ENCODE measurements at places on chromosomes 1 and 21.
A peak's percentile ranks its signal among the peaks of the same experiment; 100 is the strongest.

DNA sequence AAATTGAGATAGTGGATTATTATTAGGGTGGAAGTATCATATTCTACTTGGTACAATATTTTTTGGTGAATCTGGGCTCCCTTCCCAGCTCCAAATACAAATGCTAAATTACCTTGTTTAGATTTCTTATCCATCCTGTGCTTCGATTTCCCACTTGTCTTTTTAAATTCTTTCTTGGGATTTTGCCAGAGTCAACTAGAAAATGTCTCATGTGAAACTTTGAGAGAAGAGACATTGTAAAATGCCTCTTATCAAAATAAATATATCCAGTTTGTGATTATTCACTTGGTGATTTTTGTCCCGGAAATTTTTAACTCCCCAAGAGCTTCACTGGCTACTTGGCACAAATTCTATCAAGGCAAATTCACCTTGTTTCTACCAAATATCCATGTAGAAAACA is 202.0 kb downstream of the FMN2 start:
- no peak for DNase-seq

DNA sequence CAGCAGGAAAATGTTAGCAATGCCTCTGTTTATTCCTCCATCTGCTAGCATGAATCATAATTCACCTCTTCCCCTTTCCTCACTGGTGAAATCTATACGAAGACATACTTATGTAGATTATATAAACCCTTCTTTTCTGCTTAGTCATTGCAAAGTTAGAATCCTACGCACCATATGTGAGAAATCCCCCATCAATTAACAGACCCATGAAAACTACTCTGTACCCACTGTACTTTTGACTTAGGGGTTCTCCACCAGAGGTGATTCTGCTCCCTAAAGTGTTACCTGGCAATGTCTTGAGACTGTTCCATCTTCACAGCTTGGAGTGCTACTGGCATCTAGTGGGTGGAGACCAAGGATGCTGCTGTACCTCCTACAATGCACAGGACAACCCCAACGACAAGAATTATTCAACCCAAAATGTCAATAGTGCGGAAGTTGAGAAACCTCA is 49.6 kb upstream of the KCTD3 start:
- no peak for DNase-seq

DNA sequence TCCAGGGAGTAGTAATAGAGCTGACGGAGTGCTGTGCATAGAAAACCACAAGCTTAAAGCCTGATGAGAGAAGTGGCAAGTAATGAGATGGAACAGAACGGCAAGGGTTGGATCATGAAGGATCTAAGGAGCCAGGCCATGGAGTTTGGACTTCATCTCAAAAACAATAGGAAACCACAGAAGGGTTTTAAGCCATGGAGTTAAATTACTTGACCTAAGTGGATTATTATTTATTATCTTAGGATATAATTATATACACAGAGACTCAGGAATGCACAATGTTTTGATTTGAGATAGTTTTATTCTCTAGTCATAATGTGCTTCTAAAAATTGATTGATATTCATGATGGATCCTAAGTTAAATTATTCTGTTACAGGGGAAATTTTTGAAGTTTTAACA is 242.4 kb downstream of the PLPP3 start:
- DNase-seq, result no peak

DNA sequence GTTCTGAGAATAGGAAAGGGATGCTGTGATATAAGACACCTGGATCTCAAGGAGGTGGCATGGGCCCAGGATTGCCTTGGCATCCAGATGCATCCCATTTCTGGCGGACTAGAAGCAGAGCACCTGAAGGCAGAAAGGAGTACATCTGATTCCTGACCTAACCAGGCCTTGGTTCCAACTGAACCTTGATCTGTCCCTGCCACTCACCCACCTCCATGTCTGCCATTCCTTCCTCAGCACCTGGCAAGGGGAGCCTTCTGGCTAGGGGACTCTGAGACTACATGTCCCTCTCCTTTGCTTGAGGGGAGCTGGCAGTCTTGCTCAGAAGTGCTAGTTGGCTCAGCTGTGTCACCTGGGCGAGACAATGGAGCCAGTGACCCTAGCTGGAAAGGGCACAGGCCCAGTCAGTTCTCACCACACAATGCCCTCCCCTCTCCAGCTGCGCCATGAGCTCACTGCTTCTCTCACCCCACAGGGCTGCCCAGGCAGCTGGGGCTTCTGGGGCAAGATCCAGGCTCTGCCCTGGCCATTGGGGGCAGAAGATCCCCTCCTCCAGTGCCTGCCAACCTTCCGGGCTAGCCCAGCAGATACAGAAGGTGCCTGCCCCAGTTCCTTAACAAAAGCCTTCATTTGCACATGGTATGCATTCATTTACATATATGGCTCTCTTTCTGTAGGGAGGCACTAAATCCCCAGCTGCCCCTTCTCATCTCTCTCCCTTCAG is 2.9 kb downstream of the IGSF8 start:
- no peak for DNase-seq

DNA sequence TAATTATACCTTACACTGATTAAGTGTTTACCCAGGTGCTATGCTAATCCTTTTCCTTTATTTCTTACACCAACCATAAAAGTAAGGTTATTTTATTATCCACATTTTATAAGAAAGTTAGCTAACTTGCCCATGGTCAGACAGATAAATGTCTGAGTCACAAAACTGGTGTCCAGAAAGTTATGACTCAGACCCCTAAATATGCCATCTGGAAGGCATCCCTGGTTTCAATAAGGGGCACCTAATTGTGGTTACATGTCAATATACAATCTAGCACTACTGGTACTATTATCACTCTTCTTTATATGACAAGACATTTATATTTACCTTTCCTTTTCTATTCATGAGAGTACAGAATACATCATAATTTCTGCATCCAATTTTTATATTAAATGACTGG is 496.5 kb upstream of the ADGRL2 start:
- no peak for DNase-seq

DNA sequence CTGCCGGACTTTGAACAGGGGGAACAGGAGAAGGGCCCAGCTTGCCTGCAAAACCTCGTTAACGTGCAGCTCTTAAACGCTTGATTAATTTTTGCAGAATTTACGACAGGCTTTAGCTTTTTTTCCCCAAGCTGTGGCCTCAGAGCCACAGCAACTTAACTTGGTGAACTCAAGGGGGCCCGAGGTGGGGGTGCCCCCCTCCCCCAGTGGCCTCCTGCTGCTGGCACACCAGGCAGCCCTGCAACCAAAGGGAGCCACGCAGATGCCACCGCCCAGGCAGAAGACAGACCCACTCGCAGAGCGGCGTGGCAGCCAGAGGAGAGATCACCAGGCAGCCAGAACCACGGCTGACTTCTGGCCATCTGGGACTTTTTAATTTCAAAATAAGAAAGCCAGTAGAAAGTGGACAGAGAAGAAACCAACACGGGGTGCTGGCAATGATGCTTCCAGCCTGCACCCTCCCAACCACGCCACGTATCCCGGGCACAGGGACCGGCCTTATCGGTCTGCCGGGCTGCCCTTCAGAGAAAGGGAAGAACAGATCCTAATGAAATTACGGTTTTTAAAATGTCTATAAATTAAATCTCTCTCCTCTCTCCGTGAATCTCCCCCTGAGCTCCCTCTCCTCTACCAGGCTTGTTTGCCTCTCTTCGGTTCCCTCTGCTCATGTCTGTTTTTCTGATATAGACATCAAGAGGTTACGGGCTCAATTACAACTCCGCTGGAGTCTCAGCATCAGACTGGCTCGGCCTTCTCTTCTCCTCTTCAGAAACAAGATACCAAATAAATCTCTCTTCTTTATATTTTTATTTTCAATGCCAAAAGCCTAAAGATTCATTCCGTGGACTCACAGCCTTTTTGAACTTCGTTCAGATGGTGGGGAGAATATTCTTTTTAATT is 6.4 kb downstream of the CASZ1 start:
- no peak for DNase-seq

- no peak for DNase-seq
Measured at GRCh38 chr1:172185211-172185610, 235.3 kb upstream of the C1orf105 start.

DNA sequence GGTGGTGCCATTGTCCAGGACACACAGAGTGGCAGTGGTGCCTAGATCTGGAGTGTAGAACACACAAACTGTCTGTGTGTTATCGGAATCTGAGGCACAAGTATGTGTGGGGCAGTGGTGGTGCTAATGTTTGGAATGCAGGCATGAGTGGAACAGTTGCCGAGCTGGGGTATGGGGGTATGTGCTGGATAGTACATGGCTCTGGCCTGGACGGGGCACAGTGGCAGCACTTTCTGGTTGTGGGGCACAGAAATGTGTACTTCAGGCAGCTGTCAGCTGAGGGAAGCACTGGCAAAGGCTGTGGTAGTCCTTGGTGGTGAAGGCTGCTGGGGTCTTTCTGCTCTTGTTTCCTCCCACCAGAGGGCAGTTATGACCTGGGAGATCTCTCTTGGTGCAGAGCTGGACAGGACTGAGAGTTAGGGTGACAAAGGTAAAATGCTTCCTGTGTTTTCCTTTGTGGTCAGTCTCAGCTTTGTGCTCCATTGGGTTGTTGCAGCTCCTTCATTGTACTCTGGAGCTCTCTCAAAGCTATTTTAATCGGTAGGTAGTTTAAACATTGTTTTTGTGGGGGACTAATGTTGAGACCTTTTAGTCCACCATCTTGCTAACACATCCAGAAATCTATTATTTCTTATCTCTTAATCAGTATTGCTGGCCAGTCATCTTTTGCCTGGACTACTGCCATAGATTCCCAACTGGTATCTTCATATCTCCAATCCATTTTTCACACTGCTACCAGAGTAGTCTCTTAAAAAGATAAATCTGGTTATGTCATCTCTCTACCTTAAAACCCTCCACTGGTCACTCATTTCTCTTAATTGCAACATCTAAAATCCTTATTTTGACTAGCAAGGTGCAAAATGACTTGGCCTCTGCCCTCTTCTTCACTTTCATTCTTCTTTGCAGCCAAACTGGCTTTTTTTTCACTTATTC is 83.9 kb upstream of the NBPF4 start:
- no peak for DNase-seq

- DNase-seq, result no peak
Measured at GRCh38 chr1:147745271-147745670, 15.1 kb downstream of the GJA5 start.

GRCh38 chr1:247298701-247299100 is 33.0 kb downstream of the ZNF496 start:
- DNase-seq, result no peak

- no peak for DNase-seq
Measured at GRCh38 chr1:116572771-116573430, 2.1 kb upstream of the CD58 start.

GRCh38 chr21:41867313-41867712 is 11.8 kb downstream of the PRDM15 start:
- DNase-seq, result no peak

DNA sequence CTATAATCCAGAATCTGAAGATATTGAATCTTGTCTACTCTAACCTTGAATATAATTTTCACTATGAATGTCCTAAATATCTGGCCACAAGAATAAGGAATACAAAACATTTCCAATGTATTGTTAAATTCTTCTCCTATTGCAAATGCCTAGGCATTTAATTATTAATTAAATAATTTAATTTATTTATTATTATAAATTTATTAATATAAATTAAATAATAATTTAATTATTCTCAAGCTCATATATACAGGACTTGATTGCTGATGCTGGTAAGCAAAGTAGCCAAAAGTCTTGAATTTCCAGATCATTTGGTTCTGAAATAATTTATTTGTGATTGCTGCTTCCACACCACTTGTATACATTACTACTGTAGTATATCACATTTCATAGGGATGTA is 71.1 kb downstream of the SAMSN1 start:
- no peak for DNase-seq

GRCh38 chr1:200654660-200655059 is 15.0 kb downstream of the DDX59 start:
- DNase-seq, result no peak

DNA sequence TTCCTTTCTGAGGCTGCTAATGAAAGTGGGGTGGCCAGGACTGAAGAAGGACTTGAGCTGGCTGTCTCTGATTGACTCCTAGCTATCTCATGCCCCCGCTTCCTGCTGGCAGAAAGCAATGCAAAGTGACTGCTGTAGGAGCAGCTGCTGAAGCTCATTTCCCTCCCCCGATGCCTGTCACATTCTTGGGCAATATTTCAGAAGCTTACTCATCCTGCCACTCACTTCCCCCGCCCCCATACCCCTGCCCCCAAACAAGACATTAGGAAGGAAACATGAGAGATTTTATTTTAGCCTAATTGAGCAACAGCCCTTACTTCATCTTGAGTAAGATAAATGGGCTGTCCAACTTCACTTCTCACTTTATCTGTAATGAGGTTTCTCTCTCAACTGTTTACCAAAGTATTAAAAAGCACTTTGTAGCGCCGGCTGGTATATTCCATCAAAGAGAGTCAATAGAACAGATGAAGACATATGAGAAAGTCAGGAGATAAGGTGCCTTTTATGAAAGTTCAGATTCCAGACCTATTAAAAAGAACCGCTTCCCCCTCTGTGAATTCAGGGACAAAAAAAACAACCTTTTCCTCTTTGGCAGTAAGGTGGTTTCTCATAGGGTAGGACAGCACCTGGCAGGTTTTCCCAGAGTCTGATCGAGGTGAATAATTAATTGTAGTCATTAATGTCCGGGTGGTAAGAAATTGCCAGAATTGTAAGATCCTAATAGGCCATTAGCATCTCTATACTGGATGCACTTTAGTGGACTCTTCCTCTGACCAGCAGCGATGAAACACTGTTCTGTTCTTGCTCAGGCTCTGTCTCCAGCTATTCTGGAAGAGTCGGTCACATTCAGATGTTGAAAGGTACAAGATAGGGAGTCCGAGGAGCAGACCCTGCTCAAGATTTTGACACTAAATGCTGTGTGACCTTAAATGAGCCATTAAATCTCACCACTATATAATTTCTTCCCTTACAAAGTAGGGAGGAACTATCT is 70.2 kb downstream of the SH3GLB1 start:
- peak; percentile 84 for DNase-seq

- DNase-seq, result no peak
Measured at GRCh38 chr1:59333626-59334277, 36.9 kb downstream of the FGGY start.

DNA sequence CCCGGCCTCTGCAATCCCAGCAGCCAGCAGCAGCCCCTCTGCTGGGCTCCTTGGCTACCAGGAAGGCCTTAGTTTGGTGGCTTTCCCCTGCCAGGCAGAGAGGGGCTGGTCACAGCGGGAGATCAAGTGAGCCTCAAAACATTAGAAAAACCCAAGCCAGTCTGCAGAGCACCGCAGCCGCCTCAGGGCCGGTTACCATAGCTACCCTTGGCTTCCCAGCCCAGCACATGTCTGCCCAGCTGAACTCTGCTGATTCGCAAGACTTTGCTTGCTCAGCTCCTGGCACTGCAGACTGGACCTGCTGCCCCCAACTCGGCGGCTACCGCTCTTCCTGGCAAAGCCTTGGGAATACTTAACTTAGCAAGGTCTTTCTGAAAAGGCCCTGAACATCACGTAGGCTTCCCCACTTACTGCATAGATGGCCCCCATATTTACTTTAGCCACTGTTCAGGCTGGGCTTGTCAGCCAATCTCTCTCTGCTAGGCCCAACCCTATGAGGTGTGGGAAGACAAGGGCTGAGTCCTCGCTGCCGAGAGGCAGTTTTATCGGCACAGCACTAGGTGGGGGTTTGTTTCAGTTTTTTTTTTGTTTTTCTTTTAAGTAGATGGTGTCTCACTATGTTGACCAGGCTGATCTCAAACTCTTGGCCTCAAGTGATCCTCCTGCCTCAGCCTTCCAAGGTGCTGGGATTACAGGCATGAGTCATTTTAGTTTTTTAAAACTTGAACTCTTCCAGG is 28.6 kb upstream of the PLEKHG5 start:
- DNase-seq, result no peak

GRCh38 chr1:204343247-204343646 is 16.5 kb downstream of the PLEKHA6 start:
- no peak for DNase-seq
